Left forelimb (tissue), 1 donor: ENCODE measurements at places on chromosomes 11 and 22.

DNA sequence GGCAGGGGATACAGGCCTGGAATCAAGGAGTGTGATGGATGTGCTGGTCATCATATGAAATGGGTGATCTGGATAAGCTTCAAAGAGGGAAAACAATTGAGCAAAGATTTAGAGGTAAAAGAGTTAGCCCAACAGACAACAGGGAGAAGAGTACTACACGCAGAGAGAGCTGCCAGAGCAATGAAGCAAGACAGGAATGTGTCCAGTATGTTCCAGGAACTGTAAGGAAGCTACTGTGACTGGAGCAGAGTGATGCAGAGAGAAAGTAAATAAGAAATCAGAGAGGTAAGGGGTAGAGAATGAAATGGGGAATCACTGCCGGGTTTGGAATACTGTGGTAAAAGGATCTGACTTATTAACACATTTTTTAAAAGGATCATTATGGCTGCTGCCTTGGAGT, 255.1 kb downstream of the DCDC1 start:
- DNase-seq: no peak

GRCh38 chr11:76152741-76153570, 53.3 kb downstream of the WNT11 start:
- DNase-seq: no peak

GRCh38 chr11:120632579-120632978, 121.0 kb downstream of the GRIK4 start:
- DNase-seq: no peak

- no peak for DNase-seq
Observed at GRCh38 chr11:14331476-14332136, 27.4 kb downstream of the RRAS2 start.

DNA sequence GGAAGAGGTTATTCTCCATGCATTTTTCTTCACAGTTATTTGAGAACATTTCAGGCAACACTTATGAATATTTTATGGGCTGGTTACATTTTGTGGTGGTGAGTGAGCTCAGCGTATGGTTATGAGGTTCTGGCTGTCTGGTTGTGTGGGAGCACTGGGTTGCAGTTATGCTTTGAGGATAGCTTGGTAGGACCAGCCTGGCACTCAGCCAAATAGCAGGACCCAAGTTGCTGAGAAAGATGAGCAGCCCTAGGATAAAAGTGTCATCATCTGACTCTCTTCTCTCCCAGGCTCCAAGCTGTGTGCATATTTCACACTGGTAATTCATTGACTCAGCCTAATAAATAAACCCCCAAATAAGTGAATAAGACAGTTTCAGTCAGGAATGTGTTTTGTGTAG, 8.1 kb upstream of the SRSF8 start:
- no peak for DNase-seq

DNA sequence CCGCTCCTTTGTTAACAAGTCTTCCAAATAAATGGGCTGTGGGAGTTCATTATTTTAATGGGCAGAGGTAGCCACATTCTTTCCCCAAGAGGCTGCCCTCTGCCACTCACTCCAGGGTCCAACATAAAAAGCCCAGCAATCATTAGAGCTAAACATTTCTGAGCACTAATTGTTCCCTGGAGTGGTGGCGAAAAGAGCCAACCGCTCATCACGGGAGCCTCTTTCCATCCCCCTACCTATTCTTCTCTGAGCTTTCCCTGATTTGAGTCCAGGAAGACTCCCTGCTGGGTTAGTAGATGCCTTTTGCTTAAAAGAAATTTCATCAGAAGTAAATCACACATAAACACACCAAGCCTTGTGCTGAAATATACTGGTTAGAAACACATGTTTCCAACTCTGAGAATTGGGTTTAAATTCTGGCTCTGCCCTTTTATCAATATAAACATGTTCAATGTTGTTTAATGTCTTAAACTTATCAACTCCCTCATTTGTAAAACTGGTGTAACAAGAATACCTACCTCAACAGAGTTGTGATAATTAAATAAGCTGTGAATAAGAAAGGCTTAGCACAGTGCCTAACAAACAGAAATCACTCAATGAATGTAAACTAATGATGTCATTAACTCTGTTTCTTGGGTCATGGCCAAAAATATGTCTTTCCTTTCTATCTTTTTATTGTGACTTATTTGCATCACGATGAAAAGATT, at the start of gene OR5A2:
Gene OR5A2, minus strand, starts transcription at position 53 of the 707 bp plus-strand sequence. CDS start 3,460 bp downstream, outside the sequence.
- no peak for DNase-seq

- DNase-seq: no peak
Observed at GRCh38 chr11:65182258-65183170, 786 bp downstream of the CAPN1 start.

DNA sequence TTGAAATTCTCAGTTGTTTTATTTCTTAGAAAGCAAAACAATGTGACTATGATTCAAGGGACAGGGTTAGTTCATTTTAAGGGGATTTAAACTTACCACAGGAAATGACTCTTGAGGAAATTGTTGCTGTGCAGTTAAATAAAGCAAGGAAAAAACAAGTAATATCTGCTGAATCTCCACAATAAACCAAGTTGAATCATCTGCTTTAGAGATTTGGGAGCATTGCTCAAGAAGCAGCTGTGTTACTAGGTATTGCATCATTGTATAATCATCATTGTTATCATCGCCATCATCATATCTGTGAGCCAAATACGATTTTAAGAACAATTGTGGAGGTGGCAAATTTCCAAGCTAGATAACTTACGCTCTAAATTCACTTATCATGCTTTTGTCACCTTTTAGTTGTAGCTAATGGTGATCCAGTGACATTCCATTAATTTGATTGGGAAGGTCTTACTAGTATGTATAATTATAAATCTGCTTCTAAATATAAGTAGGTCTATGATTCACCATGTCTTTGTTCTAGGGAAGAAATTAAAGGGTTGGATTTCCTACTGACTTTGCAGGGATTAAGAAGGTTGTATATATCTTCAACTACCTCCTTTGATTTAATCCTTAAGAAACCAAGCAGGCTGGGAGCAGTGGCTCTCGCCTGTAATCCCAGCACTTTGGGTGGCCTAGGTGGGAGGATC, 19.9 kb downstream of the MMP10 start:
- DNase-seq: no peak

DNA sequence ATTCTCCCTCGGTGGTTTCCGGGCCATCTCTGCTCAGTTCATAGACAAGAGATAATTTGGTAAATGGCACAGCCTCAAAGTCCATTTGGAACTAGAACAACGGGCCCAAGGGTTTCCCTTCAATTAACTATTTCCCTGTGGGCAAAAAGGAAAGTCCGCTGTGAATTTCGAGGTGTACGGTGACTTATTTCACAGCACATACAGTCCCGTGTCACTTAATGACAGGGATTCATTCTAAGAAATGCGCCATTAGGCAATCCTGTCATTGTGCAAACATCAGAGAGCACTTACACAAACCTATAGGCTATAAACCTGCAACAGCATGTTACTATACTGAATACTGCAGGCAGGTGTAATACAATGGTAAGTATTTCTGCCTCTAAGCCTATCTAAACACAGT, 551.6 kb downstream of the OPCML start:
- DNase-seq: no peak

- DNase-seq: no peak
Observed at GRCh38 chr11:13220148-13220547, 57.4 kb upstream of the BMAL1 start.

GRCh38 chr11:473415-473814, 23.3 kb downstream of the PTDSS2 start:
- no peak for DNase-seq

GRCh38 chr11:1437500-1437899, 47.8 kb downstream of the BRSK2 start:
- DNase-seq: no peak

GRCh38 chr11:117391181-117391580, 63.5 kb downstream of the CEP164 start:
- peak; percentile 51 for DNase-seq

- no peak for DNase-seq
Observed at GRCh38 chr11:115459563-115459962, 44.7 kb downstream of the CADM1 start.

GRCh38 chr22:47568700-47569099, 806.2 kb downstream of the TBC1D22A start:
- DNase-seq: peak; percentile 20

DNA sequence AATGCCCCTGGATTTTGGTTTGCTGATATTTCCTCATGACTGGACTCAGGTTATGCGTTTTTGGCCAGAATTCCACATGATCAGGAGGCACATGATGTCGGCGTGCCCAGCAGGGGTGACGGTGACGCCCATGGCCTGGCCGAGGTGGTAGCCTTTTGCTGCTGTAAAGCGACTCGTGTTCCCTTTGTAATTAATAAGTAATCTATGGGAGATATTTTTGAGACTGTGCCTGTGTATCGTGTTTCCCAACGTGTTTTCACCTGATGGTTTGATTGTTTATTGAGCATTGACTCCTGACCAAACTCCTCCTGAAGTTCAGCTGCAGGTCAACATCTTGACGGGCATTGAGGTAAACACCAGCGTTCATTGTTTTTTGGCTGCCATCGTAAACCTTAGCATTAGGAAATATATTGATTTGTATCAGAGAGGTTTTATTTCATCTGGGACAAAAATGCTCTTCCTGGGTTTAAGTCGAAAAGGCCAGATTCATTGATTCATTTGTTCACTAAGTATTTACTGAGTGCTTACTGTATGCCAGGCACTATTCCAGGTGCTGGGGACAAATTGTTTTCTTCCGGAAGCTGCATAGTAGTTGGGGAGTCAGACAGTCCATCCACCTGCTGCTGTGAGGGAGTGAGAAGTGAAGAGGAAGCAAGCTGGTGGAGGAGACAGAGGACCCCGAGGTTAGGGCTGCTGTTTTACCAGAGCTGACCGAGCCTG, 23.6 kb downstream of the DCPS start:
- no peak for DNase-seq

DNA sequence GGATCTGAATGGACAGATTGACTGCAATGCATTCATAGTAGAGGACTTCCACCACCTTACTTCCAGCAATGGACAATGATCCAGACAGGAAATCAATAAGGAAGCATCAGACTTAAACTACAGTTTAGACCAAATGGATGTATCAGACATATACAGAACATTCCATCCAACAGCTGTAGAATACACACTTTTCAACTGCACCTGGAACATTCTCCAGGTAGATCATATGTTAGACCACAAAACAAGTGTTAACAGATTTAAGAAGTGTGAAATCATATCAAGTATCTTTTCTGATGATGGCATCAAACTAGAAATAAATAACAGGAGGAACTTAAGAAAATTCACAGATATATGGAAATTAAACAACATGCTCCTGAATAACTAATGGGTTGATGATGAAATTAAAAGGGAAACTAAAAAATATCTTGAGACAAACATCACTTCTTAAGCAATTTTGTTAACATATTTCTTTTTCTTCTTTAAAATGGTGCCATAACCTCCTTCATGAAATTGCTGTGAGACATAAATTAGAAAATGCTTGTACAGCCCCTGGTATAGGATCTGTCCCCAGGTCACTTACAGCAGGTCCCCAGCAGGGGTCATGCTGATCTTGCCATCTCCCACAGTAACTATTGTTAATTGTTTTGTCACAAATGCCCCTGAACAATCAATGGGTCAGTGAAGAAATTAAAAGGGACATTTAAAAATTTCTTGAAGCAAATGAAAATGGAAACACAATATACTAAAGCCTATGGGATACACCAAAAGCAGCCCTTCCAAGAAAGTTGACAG, 100.0 kb upstream of the OR4B1 start:
- no peak for DNase-seq

- DNase-seq: no peak
Observed at GRCh38 chr11:44051171-44051570, 3.4 kb downstream of the ACCSL start.

- DNase-seq: peak; percentile 77
Observed at GRCh38 chr11:125591649-125592304, 875 bp upstream of the STT3A start.

- peak; percentile 73 for DNase-seq
Observed at GRCh38 chr22:19679522-19680101, 34.7 kb upstream of the SEPTIN5 start.

DNA sequence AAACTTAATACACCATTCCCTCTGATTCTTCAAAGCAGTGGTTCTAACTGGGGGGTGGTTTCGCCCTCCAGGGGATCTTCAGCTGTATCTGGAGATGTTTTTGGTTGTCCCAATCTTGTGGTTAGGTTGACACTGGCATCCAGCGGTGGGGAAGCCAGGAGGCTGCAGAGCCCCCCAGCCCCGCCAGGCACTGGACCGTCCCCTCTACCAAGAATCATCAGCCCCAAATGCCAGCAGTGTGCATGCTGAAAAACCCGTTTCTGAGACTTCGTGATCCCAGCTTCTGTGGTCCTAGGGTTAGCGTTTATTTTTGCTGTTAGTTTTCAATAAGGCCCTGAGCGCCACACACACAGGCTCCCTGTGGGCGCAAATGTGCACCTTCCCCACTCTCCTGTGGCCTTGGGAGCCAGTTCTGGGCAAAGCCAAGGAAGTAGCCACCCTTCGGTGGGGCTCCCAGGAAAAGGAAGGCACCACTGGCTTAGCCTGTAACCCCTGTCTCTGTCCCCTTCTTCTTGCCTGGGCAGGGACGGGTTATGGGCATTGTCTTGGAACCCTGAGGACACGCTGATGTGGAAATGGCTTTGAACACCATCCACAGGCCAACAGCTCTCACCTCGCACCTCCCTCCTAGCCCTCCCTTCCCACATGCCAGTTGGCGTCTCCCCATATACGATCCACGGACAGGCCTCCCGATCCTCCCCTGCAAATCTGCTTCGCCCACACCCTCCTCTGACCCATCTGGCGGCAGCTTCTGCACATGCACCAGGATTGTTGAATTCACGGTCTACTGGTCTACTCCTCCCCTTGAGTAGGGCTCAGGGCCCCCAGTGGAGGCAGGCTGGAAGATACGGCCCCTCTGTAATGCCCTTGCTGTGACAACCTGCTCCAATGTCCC, 71.4 kb upstream of the CCND1 start:
- no peak for DNase-seq

DNA sequence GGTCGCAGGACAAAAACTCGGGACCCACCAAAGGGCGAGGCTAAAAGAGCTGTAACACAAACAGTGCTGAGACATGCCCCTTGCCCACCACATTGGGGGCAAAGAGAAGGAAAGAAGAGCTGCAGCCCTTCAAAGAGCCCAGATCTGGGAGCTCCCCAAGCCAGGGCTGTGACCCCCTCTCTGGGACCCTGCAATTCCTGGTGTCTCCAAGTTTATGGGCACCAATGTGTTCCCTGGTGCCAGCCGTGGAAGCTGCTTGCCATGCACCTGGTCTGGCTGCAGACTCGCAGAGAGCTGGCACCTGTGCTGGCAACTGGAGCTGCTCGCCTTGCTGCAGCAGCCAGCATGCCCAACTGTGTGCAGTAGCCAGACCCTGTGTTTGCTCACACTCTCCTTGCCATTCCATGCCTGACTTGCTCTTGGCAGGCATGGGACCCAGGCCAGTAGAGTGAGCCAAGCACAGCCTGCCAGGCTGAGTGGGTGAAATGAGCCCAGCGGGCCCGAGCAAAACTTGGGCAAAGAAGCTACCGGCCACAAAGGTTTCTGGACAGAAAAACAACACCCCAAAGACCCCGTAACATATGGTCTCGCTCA, 16.0 kb downstream of the RRP8 start:
- DNase-seq: no peak

- DNase-seq: no peak
Observed at GRCh38 chr11:128517451-128518230, 69.7 kb downstream of the ETS1 start.

GRCh38 chr22:31346255-31346732, at the start of gene PATZ1:
PATZ1 (minus strand) TSS chr22:31346346; CDS start chr22:31345602, 744 bp downstream.
- peak; percentile 85 for DNase-seq
